SK-N-SH (cell line): ENCODE measurements at places on chromosomes 6 and 20.

- DNase-seq: no peak
Observed at GRCh38 chr6:89582669-89583325, 55.8 kb downstream of the LYRM2 start.

DNA sequence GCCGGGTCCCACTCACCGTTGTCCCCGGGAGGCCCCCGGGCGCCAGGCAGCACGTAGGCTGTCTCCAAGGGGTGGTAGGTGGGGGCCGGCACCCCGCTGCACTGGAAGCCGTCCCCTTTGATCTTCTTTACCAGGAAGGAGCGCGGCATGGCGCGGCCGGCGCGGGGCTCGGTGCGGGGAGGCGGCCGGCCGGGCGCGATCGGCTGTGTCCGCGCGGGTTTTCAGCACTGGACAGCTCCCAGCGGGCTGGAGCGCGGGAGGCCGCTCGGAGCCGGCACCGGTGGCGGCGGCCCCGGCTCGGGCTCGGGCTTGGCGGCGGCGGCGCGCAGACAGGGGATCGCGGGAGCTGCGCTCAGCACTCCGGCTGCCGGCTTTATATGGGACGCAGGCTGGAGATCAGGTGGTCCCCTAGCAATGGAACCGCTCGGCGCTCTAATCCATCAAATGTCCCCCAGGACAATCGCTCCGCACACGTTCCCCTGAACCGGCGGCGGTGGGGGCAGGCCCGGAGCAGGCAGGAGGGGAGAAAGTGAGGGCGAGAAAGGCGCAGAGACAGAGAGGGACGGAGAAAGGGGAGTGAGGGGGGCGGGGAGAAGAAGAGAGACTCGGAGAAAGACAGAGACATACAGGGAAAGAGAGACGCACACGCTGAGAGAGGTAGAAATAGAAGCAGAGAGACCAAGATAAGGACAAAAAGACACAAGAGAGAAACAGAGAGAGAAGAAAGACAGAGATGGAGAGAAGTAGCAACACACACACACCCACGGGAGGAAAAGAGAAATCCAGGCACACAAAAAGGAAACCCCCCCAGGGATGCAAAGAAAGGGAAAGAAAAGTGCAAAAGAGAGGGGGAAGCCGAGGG, at the start of gene SCRT2:
TSS of gene SCRT2 (minus strand) at position 350 of the 862 bp plus-strand sequence. CDS start at position 149, 201 bp downstream.
- DNase-seq: peak; percentile 81

DNA sequence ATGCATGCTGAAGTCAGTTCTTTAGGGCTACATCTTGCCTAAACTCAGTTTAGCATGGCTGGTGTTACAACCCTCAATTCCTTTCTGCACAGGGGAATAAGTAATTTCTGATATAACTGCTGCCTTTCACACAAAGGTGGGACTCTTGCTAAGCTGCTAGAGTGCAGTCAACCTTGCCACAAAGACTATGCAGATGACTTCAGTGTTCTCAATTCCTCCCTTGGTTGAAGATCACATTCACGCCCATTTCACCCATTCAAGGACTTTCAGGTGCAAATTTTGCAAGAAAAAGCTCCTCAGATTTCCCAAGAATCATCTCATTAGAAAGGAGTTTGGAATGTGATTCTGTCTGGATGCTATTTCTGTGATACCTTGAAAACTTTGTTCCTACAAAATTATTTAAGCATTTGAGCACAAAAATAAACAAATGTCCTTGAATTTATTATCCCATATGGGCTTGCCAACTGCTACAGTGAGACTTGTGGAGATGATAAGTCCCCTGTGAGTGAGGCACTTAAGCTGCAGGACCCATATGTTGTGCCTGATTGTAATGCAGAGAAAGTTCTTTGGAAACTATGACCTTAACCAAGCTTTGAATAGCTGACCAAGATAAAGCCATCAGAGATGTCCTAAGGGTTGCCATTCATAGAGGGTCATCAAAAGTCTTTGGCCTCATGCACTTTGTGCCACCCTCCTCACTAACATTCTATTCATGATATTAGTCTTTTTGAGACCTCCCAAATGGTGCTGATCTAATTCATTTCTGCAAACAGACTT, 111.8 kb downstream of the PLCB4 start:
- no peak for DNase-seq

DNA sequence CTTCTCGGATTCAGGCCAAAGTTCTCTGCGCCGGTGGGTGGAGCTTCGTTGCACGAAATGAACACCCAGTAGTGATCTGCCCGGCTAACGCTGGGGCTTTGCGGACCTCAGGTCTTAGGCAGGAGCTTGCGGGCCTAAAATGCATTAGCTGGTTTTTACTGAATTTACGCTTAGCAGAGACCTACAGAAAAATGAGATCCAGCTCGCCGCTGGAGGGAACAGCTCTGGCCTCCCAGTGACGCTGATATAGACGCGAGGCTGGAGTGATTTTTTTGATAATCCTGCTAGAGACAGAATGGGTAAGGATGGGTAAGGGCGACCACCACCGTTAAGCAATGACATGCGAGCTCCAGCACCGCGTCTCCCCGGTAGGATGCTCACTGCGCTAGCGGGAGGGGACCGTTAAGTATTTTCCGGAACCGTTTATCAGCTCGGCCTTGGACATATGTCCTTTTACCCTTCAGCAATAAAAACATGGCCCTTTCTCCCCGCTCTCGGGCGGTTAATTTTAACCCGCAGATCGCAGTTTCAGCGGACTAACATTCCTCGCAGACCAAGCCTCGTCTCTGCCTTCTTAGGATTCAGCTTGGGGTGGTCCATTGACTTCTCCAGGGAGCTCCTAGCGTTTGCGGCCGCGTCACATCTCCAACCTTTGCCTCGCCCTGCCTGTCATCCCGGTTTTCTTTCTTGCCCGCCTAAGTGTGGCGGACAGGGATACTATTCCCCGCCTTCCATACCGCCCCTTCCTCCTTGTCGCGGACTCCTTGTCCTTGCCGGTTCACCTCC, 109.3 kb downstream of the GPX5 start:
- DNase-seq: peak; percentile 80

- peak; percentile 97 for DNase-seq
Observed at GRCh38 chr20:63969838-63970713, at the start of gene ZNF512B. TSS of gene ZNF512B (minus strand) at chr20:63969930. CDS start at chr20:63967950, 1,980 bp downstream.

- DNase-seq: no peak
Observed at GRCh38 chr6:108171291-108171917, 5.6 kb downstream of the NR2E1 start.

GRCh38 chr6:2077826-2078225, 167.6 kb downstream of the GMDS start:
- DNase-seq: no peak

DNA sequence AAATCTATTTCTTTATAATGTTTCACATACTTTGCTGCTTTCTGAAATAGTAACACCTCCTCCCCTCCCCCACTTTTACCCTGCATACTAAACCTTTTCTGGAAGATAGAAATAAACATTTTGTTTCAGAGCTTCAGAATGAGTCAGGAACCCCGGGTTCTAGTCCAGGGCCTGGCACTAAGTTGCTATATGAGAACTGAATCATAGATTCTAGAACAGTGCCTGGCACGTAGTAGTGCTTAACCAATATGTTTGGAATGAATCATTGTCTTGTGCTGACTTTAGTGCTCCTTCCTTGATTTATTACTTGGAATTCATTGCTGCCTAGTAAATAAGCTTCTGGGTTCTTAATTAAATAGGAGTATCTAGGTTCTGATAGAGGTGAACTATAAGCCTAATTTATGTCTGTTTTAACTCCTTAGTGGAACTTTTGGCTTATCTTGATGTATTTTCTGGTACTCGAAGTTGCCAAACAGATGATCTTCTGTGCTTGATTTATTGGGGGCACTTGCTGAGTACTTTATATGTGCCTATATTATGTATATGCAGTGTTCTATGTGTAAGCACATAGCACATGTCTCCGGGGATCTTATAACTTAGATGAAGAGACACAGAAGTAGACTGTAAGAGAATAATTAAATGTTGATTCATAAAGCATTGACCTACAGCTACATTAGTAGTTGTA, 18.6 kb downstream of the TAB2 start:
- no peak for DNase-seq

GRCh38 chr20:38889792-38890496, 36.3 kb upstream of the FAM83D start:
- DNase-seq: peak; percentile 34

GRCh38 chr6:80438772-80439171, 332.3 kb downstream of the BCKDHB start:
- DNase-seq: no peak

GRCh38 chr6:157381631-157382621, 936 bp downstream of the ZDHHC14 start:
- DNase-seq: peak; percentile 81

GRCh38 chr20:17391127-17391771, 139.9 kb downstream of the BFSP1 start:
- DNase-seq: no peak

- no peak for DNase-seq
Observed at GRCh38 chr6:85580118-85580877, 13.4 kb downstream of the SNX14 start.

GRCh38 chr6:140436023-140436811, 1061.8 kb upstream of the CITED2 start:
- DNase-seq: no peak

DNA sequence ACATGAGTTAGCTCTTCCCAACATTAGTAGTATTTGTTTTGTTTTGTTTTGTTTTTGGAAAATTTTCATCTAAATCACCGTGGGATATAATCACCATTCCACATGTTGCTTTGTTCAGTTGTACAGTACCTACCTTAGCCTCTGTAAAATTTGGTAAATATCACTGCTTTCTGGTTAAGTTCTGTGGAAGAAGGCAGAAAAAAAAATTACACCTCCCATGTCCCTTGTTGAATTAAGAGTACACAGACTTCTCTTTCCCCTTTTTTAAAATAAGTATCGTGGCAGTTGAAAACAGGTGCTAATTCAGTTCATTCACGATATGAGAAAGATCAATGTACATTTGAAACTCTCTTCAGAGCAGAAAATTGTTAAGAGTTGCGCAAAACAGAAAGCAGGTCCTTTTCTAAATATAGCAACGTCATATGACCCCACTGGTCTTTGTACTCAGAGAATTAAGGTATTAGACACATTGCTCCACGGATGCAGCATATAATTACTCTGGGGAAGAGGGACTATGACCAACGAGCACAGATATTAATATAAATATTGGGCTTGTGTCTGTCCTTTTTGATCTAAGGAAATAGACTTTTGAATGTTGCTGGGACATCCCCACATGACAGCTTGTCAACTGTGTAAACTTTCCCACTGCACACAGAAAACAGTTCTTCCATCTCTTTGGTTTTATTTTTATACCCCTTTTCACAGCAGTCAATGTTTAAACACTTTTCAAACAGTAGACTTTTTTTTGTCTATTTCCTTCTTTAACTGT, 58.6 kb upstream of the ZNF217 start:
- DNase-seq: no peak

DNA sequence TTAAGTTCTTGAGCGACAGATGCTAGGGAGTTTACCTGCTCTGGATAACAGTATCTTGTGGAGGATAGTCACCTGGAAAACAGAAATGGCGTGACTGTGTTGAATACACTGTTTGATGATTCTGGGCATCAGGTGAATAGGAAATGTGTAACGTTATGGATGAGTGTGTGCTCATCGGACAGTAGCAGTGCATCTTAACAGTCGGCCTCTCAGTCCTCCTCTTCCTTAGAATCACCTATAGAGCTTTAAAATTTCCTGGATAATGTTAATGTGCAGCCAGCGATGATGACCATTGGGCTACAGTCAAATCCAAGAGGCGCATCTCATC, 217.7 kb downstream of the OR2B2 start:
- no peak for DNase-seq
